SIG-M5 (cell line): ENCODE measurements at places on chromosomes 7 and 10.
A peak's percentile ranks its signal among the peaks of the same experiment; 100 is the strongest.

DNA sequence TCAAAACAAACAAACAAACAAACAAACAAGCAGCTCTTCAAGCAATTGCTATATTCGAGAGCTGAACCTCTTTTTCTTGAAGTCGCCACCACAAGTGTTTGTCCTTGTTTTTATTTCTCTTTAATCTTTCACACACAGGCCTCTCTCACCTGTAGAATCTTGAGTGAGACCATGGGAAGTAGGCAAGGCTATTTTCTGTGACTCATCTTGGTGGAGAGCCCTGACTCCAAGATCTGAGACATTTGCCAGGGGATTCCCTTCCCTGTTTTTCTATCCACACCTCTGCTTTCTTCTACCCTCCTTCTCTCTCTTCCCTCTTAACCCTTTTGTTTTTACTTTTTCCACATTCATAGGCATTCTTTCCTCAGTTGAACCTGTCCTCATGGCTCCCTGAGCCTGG, 8.0 kb upstream of the TAS2R60 start:
- no peak for DNase-seq

- DNase-seq, result no peak
Measured at GRCh38 chr10:108500396-108500795, 1335.9 kb upstream of the SORCS1 start.

- no peak for DNase-seq
Measured at GRCh38 chr10:114376523-114376922, 27.8 kb downstream of the AFAP1L2 start.

DNA sequence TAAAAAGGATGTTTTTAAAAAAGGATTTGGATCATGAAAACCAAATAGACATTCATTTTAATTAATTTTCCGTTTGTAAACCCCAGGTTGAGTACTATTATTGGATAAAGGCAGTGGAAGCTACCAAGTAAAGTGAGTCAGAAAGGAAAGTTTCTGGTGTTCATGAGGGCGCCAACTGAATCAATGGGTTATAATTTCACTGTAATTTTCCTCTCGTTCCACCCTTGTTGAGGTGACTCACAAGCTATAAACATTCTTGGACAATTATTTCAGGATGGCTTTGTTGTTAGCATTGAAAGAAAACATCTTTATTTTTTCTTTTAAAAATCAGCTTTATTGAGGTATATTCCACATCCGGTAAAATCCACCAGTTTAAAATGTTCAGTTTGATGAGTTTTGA, 5.1 kb upstream of the FAM133B start:
- DNase-seq, result no peak

DNA sequence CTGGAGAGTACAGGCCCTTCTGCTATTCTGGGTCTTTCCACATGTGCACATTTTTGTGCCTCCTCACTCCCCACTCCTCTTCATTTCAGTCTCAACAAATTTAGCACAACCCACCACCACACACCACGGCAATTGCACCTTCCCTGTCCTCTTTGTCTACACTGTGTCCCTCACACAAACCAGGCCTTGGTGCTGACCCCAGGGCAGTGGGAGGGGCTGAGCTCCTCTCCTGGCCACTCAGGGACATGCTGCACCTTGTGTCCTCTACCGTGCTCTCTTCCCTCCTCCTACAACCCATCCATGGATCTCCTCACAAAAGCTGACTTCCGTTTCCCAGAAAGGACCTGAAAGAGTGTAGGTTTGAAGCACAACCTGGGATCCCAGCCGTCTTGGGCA, 90.9 kb upstream of the IKZF1 start:
- DNase-seq, result no peak

- DNase-seq, result no peak
Measured at GRCh38 chr7:50706469-50706937, 76.2 kb downstream of the GRB10 start.

GRCh38 chr10:12214763-12215218, 18.8 kb downstream of the CDC123 start:
- no peak for DNase-seq

DNA sequence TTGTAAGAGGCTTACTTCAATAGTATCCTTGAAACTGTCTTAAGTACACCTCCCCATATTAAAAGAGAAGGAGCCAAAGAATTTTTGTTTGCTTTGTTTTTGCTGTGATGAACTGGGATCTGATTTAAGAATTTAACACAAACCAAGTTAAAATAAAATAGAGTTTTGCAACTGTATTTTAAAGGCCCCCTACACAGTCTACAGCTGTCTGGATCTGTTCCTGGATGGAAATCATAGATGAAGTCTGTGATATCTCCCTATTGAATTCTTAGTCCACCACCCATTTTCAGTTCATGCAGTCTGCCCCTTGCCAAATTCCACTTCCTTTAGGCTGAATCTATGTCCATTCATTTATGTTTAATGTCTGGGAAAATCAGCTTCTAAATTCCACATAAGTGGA, 169.8 kb upstream of the MEOX2 start:
- no peak for DNase-seq

- DNase-seq, result no peak
Measured at GRCh38 chr10:88238615-88238914, 344.6 kb downstream of the RNLS start.

- no peak for DNase-seq
Measured at GRCh38 chr10:17084258-17084657, 45.4 kb downstream of the CUBN start.

GRCh38 chr7:98151884-98152283, 45.2 kb downstream of the LMTK2 start:
- no peak for DNase-seq

DNA sequence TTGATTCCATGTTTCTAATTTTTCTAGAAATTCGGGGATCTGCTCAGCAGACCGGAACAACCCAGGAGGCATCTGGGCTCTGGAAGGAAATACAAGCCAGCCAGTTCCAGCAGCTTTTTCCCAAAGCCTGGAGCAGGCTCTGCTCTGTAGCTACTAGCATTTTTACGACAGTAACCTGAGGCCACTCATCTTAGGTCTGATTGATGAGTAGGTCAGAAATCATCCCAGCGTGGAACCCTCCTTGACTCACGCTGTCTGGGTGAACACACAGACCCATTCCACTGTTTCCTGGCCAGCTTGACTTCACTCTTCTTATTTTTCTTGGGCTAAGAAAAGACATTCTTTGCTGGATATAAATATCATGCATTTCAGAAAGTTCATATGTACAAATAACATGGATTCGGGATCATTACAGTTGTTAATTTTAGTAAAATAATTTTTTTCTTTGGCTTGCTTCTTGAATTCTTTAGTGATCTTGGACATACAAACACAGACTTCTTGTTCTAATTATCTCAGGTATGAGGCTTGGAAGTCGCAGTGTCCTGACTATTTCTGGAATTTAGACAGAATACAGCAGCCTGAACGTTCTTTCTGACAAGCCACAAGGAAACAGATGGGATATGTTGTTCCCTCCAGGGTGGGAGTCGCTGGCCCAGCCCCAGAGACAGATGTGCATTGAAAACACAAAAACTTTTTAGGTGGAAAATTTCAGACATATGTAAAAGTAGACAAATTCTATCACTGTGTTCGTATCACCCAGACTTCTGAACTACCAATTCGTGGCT, 54.6 kb upstream of the PITRM1 start:
- no peak for DNase-seq

- DNase-seq, result peak; percentile 61
Measured at GRCh38 chr7:74217455-74218342, 7.9 kb downstream of the LAT2 start.

DNA sequence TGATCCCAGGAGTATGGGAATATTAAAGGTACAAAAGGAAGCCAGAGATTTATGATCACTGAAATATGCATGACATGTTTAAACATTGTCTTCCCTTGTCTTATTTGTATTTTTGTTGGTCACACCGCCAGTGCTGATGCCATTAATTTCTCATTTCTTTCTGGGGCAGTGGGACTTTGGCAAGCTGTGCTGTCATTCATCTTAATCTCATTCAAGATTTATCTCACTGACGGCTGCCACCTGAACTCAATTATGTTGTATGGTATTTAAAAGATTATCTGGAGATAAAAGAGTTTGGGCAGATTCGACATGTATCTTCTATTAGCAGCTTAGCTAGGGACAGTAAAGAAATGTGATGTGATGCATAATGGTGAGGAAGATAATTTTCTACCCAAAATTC, 284.9 kb upstream of the PLXDC2 start:
- DNase-seq, result no peak

- no peak for DNase-seq
Measured at GRCh38 chr7:130673066-130673465, 4.5 kb upstream of the COPG2 start.

GRCh38 chr10:58970160-58970915, 206.1 kb upstream of the PHYHIPL start:
- DNase-seq, result no peak

DNA sequence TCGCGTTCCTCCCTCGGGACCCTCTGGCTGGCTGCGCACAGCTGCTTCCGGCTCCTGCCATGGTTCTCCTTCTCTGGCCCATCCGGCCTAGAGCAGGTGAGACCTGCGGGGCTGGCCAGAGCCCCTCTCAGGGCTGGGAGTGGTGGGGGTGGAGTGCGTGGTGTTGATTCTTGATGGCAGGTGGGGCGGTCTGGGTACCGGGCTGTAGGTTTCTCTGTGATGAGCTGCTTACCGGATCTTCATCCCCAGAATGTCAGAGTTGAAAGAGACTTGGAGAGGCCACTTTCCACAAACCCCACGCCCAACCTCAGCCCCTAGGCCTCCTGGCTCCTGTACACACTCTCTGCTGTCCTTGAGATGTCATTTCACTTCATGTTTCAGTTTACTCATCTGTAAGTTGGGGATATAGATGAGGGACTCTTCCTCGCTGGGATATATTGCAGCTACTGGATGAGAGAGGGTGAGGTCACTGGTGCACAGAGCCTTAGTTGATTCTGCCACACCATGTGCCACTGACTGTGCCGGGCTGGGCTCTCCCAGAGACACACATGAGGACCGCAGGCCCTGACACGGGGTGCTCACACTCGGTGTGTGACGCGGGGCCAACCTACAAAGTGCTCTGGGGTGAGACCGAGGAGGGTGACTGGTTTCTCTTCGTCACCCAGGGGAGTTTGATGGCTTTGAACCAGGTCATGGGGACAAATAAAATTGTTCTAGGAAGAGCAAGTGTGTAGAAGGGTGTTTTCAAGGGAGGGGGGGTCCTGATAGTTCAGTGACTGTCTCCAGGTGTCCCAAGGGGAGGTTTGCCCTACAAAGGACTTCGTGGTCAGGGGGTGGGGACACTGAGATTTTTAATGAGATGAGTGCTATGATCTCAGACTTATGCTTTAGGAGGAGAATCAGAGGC, 29.5 kb downstream of the ZNF775 start:
- no peak for DNase-seq

DNA sequence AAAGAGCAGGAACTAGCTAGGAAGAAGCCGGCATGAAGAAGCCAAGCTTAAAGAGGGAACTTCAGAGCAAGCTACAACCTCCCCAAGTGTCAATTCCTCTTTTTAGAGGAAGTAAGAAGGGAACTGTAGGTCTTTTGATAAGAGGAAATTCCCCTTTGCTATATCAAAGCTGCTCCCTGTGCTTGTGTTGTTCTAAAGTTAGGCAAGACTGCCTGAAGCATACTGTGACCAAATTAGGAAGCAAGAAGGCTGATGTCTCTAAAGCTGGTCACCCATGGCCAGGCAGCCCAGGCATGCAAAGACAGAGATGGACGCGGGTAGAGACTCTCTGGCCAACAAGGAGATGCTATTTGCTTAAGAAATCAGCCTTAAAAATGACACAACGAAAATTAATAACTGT, 87.9 kb downstream of the RNF216 start:
- DNase-seq, result peak; percentile 95

DNA sequence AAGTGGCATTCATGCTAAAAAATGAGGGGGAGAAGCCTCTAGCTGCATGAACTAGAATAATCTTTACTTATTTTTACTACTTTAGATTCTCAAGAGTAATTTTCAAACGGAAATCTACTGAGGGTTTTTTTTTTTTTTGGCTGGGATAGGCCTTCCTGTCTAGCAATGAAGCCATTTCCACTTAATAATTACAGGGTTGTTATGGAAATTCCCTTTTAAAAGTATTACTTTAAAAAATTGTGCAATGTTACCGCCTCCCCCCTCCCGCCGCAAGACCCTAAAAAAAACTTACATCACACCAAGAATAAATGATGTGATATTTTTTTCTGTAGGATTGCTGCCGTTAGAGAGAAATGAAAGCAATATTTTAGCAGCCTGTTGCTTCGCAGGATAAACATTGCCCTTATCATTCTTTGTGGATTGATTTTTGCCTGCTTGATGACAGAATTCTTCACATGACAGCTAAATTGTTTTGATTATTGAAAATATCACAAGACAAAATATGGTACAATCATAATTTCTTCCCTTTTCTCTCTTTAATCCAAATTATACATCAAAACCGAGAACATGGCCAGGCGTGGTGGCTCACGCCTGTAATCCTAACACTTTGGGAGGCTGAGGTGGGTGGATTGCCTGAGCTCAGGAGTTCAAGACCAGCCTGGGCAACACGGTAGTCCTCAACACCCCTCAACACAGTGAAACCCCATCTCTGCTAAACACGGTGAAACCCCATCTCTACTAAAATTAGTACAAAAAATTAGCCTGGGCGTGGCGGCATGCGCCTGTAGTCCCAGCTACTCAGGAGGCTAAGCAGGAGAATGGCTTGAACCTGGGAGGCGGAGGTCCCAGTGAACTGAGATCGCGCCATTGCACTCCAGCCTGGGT, 32.8 kb downstream of the ARL4A start:
- DNase-seq, result no peak

GRCh38 chr10:121607310-121608055, 9.2 kb upstream of the FGFR2 start:
- DNase-seq, result no peak

DNA sequence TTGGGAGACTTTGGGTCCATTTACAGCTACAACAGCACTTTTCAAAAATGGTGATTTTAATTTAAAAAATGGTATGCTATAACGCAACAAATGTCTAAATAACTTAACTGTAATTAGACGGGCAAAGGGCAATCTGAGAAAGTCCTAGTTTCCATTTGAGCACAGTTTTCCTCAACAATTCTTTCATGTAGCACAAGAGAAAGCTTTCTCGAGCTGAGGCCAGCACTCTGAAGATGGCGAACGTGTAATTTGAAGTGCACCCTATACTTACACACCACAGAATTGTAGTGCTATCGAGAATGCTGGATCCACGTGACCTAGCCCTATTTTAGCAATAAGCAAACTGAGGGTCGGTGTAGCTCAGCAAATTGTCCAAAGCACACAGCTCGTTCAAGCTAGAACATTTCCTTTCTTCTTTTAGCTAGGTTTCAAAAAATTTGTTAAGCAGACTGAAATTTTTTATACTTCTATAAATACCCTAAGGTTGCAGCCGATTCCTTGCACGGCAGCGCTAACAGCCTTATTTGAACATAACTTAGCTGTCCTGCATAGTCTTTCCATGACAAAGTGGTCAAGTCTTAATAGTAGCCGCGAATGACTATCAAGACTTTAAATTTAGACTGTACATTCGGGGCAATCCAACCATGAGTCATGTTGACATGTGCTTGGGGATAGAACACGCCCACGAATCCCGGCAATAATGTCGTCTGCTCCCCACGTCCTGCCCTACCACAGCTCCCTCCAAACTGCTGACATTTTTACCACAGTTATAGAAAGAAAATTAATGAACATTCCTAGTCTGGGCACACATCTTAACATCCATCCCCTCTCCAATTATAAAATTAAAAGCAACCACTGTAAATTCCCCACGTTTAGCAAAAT, 10.0 kb downstream of the KLF6 start:
- no peak for DNase-seq

GRCh38 chr10:11387551-11388222, 223.8 kb downstream of the USP6NL start:
- DNase-seq, result no peak

- DNase-seq, result no peak
Measured at GRCh38 chr7:28629216-28629842, 217.0 kb downstream of the CREB5 start.

- no peak for DNase-seq
Measured at GRCh38 chr10:103811463-103811862, 43.9 kb downstream of the SH3PXD2A start.

- no peak for DNase-seq
Measured at GRCh38 chr7:124033807-124034753, 1.2 kb upstream of the TMEM229A start.
